ENCODE measurements at places on chromosomes 5 and 9.

- no peak for DNase-seq
These were observed 21.9 kb upstream of the CFAP95 start for GRCh38 chr9:69798744-69799143.

- DNase-seq, result no peak
These were observed 182.1 kb downstream of the ADCY2 start for GRCh38 chr5:7578071-7578470.

DNA sequence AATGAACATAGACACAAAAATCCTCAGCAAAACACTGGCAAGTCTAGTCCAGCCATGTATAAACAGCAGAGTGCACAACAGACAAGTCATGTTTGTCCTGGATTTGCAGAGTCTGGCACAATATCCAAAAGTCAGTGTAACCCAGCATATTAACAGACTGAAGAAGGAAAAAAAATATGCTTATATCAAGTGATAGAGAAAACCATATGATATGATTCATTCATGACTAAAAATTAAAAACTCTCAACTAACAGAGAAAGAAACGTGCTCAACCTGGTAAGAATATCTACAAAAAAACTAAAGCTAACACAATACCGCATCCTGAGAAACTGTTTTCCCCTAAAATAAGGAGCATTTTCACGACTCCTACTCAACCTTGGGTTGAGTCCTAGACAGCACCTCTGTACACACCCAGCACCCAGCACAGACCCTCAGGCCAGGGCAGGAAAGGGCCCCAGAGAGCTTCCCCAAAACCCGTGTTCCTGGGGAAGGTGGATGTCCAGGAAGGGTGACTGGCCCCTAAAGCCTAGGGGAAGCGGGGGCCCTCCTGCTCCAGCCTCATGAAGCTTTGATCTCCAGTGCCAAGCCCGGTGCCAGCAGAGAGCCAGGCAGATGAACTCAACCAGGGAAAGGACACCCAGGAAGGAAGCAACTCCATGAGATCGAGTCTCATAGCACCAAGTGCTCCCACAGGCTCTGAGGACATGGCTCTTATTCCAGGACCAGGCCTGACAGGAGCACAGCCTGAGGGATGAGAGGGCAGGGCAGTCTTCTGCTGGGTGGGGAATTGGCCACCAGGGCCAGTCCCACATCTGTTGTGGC is 38.9 kb downstream of the ADAMTS2 start:
- DNase-seq, result peak; percentile 55

GRCh38 chr5:112267231-112267630 is 151.8 kb downstream of the EPB41L4A start:
- DNase-seq, result no peak

- DNase-seq, result peak; percentile 96
These were observed at the start of gene TRIM52 for GRCh38 chr5:181260720-181261319. TRIM52 (minus strand) TSS chr5:181261143; CDS start chr5:181260813, 330 bp downstream.

DNA sequence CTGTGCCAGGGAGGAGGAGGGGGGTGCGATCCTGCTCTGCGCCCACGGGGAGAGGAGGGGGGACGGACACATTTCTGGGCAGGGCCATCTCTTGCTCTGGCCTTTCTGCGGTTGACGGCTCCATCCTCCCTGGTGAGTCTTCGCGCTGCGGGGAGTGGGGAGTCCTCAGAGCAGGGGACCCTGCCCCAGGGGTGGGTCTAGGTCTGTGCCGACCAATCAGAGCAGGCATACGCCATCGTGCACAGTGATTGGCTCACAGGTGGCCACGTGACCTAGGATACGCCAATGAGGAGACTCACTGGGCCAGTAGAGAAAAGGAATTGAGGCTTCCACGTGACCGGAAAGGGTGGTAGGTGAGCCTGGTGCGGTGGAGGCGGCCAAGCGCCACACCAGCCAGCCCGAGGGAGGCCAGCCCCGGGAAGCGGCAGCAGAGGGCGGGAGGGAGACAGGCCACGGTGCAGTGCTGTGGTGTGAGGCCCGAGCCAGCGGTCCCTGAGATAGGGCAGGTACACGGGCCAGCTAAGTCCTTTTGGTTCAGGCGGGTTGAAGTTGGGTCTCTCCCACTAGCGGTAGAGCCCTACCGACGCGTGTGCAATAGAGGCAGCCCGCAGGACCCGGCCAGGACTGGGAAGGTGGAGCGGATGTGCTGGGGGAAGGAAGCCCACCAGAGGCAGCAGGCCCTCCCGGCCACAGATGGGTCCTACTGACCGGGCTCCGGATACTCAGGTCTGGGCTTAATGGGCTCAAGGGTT is 65.2 kb upstream of the RNF130 start:
- DNase-seq, result no peak

- no peak for DNase-seq
These were observed 2.9 kb downstream of the NR2F1 start for GRCh38 chr5:93585767-93586385.

DNA sequence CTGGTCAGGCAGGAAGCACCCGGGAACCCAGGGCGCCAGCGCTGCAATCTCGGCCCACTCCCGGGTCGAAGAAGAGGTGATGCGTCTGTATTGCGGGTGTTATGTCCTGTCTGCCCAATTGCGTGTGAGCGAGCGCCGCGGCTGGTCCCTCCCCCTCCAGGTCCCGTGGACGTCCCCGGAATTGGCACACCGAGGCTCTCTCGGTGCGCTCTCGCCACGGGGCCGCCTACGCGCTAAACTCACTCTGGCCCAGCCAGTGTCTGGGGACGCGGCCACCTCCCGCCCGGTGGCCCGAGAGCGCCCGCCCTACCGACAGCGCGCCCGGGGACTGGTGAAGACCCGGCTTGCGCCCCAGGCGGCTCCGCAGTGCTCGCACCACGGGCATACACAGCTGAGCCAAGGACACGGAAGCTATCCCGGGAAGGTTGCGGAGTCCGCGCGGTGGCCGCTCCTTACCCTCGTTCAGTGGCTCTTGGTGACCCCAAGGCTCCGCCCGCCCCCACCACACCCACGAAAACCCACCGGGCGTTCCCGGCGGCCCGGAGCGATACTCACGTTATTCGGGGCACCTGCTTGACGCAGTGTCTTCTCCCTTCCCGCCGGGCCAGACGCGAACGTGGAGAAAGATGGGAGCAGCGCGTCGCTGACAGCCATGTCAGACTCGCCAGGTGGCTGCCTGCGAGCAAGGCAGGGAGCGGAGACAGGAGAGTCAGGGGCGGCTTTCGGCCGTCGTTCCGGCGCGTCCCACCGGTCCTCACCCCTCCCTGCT is 1.0 kb downstream of the KLF4 start:
- DNase-seq, result peak; percentile 93

DNA sequence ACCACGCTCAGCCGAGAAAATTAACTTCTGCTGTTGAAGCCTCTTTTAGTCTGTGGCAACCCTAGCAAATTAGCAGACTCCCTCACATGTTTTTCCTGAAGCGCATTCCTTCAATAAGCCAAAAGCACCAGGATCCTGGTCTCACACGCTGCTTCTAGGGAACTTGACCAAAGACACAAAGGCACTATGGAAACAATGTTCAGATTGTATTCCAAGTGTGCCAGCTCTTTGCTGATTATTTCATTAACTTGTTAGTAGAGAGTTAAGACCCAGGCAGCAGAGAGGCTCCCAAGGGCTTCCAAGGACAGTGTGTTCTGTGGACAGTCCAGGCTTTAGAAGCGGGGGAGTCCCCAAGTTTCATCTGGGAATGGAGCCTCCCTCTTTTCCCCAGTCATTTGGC is 94.4 kb upstream of the BASP1 start:
- DNase-seq, result no peak

- DNase-seq, result no peak
These were observed 9.9 kb upstream of the PLEKHG4B start for GRCh38 chr5:82097-82496.

- no peak for DNase-seq
These were observed 44.4 kb upstream of the ELOVL7 start for GRCh38 chr5:60888359-60889061.

GRCh38 chr5:4947893-4948536 is 192.1 kb upstream of the ADAMTS16 start:
- DNase-seq, result no peak

- DNase-seq, result peak; percentile 38
These were observed 115.8 kb upstream of the FBXL7 start for GRCh38 chr5:15384176-15384575.

GRCh38 chr5:39547553-39548154 is 122.9 kb upstream of the DAB2 start:
- DNase-seq, result no peak

GRCh38 chr5:178832618-178833201 is 27.0 kb upstream of the ZNF354B start:
- no peak for DNase-seq

DNA sequence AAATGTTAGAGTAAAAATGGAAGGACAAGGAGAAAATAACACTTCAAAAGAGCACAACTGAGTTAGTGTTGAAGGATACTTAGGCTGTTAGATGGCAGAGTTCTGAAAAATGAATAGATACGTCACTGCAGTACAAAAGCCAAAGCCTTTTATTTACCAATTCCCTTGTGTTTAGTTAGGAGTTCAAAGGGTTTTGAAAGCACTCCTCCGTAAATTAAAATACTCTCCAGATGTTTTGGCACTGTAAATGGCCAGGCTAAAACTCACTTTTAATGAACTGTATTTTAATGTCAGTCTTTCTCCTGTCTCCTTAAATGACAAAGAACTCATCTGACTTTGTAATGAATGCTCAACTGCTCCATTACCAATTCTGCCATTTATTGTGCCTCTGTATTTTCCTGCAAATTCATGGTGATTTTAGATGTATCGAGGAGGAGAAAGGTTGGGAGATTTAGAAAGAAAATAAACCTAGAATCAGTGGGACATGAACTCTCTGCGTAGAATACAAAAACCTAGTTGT is 1727.2 kb downstream of the MAT2B start:
- DNase-seq, result no peak

DNA sequence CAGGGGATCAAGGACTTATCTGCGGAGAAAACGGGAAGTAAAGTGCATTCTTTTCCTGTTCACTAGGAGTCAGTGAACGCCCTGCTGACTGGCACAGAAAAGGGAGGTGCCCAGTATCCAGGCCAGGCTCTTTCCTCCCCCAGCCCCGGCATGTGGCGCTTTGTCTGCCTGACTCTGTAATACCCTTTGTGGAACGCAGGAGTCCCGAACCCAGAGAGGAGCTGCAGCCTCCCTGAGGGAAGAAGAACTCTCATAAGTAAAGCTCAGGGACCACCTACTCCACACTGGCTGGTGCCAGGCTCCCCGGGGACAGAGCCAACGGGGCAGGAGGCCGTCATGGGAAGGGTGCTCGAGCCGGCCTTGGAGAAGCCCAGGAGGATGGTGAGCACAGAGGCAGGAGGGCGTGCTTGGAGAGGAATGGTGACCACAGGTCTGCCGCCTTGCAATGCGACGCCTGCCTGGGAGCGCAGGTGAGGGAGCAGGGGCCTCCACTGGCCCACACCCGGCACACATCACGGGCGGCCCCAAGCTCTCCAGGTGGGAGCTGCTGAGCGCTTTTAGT is 31.5 kb downstream of the VAV2 start:
- peak; percentile 70 for DNase-seq

DNA sequence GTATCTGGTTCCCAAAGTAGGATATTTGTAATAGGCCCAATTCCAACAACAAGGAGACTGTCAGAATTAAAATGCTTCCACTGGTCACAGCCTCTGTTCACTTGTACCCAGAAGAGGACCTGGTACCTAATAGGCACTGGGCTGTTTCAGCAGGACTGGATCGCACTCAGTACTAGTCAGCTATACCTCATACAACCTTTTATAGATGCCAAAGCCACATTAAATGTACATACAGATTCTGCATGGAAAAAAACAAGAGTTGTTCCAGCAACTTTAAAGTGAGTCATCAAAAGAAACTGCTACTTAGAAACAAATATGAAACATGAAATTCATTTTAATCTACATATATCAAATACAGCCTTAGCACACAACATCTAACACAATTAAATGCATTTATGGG is 87.5 kb downstream of the GPR21 start:
- DNase-seq, result no peak

DNA sequence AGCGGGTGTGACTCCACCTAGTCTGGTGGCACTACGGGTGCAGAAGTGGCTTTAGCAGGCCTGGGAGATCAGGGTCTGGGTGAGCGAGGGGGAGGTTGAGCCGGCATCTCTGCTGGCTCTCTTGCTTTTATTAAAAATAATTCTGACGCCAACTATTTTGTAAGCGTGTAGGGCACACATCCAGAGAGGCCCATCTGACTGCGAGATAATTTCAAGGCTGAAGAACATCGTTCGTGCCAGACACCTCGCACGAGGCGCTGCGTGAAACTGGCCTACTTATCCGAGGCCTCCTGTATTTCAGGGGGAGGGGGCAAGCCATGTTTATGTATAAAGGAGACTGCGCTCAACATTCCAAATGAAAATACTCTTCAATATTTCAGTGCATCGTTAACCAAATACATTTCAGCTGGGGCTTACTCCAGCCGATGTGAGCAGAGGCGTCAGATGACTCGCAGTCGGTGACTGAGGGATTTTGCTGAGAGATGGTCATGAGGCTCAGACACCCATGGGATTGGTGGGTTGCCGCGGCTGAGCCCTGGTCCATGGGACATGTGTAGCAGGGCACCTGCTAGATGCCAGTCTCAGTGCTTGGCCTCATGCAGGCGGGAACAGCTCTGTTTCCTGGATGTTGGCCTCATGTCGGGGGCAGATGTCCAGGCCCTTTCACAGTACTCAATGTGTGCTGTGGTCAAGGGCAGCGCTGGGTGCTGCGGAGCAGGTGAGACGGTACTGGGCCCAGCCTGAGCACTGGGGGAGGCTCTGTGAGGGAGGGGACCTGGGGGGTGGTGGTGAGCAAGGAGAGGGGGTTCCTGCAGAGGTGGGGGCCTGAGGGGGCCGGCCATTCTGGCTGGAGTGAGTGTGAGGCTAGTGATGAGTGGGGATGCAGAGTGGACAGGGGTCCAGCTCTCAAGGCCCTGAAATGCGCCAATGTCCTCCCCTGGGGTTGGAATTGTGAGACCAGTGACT is 201.5 kb downstream of the DAB2IP start:
- no peak for DNase-seq

DNA sequence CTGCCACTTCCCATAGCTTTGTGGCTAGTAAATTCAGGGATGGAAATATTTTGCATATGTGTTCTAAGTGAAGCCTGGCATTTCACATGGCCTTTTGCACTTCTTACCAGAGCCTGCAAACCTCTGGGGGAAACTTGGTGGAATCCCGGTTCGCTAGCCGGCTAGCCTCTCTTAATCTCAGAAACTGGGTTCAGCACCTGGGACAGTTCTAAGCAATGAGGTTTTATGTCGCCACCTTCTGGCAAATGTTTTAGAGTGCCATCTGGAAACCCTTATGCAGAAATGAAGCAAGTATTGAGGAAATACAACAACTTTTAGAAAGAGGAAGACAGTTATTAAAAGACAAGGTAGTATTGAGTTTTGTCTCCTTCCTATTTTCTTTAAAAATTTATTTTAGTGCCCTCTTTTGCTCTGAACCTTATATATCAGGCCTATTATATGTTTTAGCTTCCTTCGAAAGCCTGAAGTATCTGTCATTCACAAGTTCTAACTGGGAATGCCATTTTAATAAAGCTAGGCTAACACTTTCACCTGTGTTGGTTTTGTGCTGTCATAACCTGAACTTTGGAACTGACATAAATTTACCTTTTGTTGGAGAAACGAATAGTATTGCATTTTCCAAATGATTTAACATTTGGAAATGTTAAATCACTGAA is 963 bp upstream of the HTR1A start:
- no peak for DNase-seq

Data from chondrocyte (in vitro differentiated cells).